ENCODE measurements at places on chromosomes 6 and 20.

DNA sequence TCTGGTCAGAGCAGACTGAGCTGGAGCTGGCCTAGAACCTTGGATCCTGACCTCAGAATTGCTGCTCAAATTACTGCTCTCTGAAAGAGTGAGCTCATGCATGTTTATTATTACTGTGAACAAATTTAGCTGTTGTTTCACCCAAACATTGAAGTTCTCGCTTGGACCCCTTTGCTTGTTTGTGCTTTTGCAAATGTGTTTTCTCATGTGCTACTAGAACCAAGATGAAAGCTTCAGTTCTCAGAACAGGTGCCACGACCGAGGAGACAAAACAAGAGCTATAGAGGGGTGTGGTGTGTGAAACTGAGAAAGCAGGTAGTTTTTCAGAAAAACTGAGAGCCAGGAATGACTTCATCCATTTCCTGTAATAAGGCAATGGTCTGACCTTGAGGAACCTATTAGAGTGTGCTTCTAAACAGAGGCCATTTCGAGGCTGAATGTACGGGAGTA lies 50.0 kb upstream of the ESR1 start:
- no peak for DNase-seq

- DNase-seq = no peak
These were observed 43.3 kb downstream of the TMEM170B start for GRCh38 chr6:11580686-11581405.

- peak; percentile 34 for DNase-seq
These were observed 8.5 kb upstream of the TUBB2A start for GRCh38 chr6:3165631-3166534.

DNA sequence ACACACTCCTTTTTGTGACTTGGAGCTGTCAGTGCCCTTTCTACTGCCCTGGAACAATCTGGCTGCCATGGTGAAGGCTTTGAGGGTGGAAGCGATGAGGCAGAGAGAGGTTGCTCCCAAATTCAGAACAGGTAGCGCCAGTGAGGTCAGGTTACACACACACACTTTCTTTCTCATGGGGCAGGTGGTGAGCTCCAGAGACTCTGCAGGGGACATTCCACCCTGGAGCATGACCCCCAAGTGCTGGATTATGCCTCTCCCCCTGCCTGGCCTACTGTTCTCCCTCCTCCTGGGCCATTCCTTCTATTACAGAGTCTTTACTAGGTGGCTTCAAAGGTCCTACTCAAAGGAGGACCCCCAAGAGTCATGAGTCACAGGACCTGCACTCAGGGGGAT lies 98.0 kb downstream of the EYA2 start:
- DNase-seq = no peak

Data from hematopoietic multipotent progenitor cell treated with erythropoietin and hydrocortisone succinate and interleukin-3 and kit ligand, for 4 days (in vitro differentiated cells).